Muscle of back (tissue), 13 donors: ENCODE measurements at places on chromosomes 3 and 15.
A peak's percentile ranks its signal among the peaks of the same experiment; 100 is the strongest.

GRCh38 chr3:34646911-34647460, 848.6 kb downstream of the PDCD6IP start:
- peak; percentile 41 for DNase-seq

DNA sequence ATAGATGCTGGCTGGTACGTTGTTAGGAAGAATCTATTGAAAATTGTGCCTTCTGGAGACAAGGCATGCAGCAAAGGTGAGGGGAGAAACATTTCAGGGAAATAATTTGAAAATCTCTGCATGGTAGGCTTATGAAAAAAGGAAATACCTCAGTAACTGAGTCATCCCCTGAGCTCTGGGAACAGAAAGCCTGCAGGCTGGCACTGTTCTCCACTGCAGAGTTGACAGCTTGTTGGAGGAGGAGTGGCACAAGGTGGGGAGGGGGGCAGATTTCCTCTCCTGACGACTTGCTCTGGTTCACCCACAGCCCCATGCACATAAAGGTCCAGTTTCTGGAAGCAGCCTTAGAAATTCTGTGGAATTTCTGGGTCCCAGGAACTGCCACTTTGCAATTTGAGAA, 179.4 kb downstream of the ABHD5 start:
- no peak for DNase-seq

DNA sequence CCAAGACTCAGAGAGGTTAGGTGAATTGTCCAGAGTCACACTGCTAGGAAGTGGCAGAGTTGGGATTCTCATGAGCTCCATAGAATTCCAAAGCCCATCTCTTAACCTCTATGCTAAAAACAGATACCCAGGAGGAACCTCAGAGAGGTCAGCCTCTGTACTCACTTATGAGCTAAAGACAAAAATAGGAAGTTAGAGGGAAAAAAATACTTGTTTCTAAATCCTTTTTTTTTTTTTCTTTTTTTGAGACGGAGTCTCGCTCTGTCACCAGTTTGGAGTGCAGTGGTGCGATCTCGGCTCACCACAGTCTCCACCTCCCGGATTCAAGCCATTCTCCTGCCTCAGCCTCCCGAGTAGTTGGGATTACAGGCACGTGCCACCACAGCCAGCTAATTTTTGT, 31.4 kb downstream of the FSD2 start:
- no peak for DNase-seq

- DNase-seq = peak; percentile 76
These were observed 892 bp downstream of the NMD3 start for GRCh38 chr3:161221806-161222600.

DNA sequence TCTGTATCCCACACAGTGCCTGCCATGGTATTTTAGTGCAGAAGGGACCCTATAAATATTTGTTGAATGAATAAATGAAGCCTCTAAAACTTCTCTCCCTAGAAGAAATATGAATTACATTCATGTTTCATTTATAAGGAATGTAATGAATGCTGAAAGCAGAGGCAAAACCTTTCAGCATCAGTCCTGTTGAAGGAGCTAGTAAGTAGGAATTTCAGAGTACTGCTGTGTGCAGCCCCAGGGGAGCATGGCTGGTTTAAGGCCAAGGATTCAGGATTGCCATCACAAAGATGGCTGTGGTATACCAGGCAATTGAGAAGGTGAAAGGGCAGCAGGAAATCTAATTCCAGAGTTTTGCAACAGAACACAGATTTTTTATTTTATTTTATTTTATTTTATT, 1131.4 kb downstream of the IGSF11 start:
- no peak for DNase-seq

DNA sequence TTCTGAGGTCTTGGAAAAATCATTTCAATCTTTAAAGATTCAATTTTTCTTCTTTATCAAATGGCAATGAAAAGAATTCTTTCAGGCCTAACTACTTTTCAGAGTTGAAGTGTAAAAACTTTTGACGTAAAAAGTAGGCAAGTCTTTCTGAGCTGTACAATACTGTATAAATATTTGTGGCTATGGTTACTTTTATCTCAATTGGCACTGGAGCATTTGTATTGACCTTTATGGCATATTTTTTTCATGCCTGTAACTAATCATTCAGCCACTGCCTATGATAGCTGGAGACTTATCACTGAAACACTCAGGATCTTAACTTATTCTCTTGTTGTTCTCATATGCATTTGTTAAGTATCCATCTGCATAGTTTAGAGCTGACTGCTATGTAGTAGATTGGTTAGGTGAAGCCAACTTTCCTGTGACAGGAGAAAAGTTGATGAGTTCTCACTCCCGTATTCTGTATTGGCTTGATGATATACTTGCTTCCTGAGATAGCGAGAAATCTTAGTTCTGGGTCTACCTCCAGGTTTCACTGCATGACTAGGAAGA, 290.4 kb upstream of the TBL1XR1 start:
- DNase-seq = no peak

- DNase-seq = no peak
These were observed 75.9 kb upstream of the SPRED1 start for GRCh38 chr15:38176691-38177090.

- DNase-seq = no peak
These were observed 44.1 kb downstream of the CTXND1 start for GRCh38 chr15:80207887-80208286.

DNA sequence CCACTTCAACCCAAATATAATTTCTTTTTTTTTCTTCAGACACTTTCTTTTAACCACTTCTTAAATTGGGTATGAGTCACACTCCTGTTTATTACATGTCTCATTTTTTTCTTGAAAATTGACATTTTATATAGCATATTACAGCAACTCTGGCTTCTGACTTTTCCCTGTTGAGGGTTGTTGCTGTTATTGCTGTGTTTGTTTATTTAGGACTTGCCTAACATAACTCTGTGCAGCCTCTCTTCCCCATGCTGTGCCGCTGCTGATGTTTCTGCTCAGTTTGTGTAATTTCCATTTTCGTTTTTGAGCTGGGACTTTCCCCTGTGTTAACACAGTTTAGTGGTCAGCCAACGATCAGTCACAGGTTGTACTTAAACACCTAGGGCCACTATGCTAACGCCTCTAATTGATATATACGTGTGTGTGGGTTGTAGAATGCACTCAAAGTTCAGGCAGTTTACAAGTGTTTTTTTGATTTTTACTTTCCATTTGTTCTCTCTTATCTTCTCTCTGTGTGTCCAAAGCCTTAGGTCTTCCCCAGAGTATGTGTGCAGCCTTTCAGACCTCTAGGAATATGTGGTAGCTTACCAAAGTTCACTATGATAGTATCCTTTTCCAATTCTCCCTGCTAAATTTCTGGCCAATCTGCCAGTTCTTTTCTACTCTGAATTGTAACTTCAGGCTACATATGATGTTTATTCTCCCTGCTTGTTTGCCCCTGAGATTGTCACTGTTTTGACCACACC, 337.2 kb downstream of the ZBTB20 start:
- no peak for DNase-seq

- no peak for DNase-seq
These were observed 27.0 kb downstream of the ADIPOQ start for GRCh38 chr3:186869253-186870100.

DNA sequence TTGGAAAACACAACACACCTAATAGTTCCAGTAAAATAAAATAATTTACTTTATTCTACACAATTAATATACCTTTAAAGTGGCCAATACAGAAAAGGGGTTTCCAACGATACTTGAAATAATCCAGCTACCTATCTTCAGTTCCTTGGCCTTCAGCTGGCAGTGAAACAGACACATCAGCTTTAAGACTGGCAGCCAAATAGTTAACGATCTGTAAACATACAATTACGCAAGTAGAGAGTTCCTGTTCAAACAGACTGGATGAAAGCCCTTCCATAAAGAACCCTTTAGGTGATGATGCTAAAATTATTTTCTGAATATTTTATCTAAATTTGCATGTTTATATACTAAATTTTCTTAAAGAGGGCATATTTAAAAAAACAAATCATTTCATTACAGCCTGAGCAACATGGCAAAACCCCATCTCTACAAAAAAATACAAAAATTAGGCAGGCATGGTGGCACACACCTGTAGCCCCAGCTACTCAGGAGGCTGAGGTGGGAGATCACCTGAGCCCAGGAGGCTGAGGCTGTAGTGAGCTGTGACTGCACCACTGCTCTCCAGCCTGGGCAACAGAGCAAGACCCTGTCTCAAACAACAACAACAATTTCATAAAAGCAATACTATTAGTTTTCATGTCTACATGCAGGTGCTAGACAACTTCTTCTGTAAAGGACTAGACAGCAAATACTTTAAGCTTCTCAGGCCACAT, 12.9 kb downstream of the DYNC1LI1 start:
- DNase-seq = no peak

DNA sequence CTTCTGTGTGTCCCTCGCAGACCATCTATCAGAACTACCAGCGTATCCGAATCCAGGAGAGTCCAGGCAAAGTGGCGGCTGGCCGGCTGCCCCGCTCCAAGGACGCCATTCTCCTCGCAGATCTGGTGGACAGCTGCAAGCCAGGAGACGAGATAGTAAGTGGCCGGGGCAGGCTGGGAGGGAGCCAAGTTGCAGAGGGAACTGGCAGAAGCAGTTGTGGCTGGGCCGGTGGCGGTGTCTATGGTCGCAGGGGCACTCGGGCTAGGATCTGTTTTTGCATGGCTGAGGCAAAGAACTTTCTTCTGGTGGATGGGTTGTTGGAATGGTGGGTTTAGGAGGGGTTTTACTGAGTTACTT, 10.1 kb downstream of the MCM2 start:
- peak; percentile 27 for DNase-seq

- no peak for DNase-seq
These were observed 21.9 kb downstream of the PLCL2 start for GRCh38 chr3:16906682-16907081.

DNA sequence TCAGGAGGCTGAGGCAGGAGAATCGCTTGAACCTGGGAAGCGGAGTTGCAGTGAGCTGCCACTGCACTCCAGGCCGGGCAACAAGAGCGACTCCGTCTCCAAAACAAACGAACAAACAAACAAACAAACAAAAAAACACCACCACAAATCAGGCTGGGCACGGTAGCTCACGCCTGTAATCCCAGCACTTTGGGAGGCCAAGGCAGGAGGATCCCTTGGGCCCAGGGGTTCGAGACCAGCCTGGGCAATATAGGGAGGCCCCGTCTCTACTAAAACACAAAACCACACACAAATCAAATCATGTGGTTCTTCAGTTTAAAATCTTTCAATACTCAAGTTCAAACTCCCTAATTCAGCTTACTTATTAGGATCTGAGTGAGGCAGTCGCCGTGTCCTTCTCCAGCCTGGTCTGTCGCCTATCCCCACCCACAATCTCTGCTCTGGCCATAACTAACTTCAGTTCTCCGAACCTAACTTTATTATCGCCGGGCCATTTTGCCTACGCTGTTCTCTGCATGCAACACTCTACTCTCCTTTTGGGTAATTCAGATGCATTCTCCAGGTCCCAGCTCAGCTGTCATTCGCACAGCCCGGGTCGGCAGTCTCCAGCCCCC, 660 bp upstream of the RTF1 start:
- no peak for DNase-seq

DNA sequence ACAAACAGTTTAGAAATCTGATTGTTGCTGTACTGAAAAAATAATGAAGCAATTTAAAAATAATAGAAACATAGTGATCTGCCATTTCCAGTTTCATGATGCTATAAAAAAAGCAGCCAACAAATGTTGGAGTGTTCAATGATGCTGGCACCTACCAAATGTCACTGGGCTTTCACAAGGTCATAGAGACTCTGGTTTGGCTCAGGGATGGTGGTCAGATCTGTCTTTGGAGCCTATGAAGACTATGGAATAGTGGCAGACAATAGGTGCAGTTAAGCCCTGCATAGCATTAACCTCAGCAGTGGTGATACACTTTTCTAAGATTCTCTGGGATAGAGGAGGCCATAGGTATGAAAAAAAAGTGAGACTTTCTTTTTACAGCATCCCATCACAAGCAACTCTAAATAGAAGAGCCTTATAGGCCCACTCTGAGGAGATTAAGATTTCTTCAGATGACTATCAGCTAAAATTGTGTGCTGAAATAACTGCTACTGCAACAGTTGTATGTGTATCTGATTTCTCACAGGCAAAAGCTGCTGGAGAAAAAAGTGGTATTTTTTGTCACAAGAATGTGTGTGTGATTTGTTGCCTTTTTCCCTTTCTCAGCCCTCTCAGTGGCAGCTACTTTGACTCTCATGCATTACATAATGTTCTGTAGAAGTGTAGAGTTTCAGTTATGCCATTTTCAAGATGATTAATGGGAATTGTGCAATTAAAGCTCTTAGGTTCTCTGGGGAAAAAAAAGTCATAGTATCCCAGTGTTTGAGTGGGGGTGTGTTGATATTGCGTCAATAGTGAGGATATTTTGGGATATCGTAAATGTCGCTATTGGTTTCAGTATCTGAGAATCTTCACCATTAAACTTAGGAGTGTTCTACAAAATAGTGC, 137.4 kb downstream of the MBNL1 start:
- peak; percentile 74 for DNase-seq

DNA sequence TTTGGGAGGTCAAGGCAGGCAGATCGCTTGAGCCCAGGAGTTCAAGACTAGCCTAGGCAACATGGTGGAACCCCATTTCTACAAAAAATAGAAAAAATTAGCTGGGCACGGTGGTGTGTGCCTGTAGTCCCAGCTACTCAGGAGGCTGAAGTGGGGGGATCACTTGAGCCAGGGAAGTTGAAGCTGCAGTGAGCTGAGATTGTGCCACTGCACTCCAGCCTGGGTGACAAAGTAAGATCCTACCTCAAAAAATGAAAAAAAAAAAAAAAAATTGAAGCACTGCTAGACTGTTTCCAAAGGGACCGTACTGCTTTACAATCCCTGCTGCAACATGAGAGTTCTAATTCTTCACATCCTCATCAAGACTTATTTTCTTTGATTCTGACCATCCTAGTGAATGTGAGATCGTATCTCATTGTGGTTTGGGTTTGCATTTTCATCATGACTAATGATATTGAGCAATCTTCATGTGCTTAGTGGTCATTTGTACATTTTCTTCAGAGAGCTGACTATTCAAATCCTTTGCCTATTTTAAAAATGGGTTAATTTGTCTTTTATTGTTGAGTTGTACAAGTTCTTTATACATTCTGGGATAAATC, 10.8 kb downstream of the CMTM8 start:
- no peak for DNase-seq

DNA sequence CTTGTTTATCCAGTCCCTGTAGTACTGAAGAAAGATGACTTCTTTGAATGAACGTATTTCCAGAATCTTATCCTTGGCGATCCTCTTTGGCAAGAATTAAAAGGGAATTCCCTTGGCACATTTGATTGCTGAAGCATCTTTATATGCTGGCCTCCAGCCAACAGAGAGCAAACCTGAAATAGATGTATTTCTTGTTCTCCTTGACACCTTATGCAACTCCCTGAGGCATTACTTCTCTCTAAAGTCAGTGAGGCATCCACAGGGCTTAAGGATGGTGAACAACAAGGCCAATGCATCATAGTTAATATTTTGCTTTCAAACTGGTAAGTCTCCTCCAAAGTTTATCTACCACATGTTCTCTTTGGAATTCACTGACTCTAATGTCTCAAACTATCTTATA, 450.9 kb upstream of the THRB start:
- DNase-seq = no peak

DNA sequence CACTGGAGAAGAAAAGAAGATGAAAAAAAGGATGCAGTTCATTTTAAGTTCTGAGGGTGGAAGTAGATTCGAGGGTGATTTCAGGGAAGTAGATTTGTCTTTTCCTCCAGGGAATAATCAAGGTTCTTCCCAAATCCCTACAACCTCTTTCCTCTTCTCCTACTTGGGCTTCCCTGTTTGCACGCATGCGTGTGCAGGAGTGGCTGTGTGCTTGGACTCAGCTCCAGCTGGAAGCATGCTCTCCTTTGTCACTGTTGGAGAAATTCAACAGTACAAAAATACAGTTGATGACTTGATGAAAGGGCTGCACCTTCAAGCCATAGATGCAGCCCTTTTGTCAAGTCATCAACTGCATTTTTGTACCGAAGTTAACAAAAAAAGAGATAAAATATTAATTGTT, 3.8 kb downstream of the OR5K2 start:
- DNase-seq = no peak
